Foreskin melanocyte (primary cell): ENCODE measurements at places on chromosomes 3 and 15.

DNA sequence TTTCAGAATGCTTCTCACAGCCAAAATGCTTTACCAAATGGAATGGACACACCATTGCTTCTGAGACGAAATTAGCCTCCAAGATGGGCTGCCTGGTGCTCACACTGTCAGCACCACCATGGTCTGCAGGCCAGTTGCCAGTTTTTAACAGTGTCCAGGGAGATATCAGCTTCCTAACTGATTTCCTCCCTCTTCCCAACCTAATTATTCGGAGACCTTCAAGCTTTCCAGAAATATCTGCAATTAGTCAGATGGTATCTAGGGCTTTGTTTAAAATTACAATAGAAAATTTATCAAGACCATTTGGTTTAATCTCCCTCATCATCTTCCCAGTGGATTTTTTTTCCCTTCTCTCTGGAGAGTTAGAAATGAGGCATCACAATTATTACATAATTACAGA, 287.5 kb downstream of the ZPLD1 start:
- DNase-seq, result no peak

DNA sequence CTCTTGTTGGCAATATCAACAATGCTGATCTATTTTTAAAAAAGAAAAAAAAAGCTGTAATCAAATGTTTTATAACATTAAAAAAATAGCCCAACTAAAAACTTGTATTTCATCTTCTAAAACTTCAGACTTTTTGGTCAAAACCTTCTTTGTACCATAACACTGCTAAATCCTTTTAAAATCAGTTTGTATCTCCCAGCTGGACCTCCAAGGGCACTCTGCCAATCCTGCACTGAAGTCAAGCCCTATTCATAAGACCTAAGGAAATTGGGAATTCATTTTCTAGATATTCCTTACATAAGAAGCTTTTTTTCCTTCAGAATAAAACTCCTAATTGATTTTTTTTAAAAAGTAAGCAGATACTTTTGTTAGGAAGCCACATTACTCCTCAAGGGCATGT, 38.2 kb upstream of the HCLS1 start:
- peak; percentile 49 for DNase-seq

DNA sequence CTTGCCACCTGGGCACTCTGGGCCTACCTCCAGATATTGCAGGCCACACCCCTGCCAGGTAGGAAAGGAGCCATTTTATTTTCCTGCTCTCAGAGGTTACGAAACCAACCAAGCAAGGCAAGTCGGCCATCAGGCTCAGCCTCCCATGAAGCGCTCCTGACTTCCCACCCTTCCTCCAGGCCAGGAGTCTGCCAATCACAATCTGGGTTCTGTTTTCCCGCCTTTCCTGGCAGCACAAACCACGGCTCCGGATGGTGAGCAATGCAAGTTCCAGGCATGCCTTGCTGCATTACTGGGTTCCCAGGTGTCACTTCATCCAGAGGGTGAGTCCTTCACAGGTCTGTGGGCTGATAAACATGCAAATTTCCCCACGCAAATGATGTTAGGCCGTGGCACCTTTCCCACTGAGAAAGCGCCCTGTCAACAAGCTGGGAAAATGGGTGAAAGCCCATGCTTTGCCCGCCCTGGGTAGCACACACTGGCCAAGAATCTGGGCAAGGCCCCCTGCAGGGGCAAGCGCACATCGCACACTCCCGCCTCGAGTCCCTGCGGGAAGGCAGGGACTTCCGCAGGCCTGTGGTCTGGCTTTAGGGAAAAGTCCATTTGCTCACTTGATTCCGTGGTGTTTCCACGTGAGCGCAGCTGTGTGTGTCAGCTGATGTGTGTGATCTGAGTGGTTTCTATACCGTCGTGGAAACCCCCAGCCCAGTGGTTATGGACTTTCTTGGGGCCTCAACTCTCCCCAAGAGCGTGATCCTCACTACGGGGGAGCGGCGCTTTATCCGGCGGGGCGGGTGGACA, 61.6 kb upstream of the RYK start:
- DNase-seq, result peak; percentile 58

DNA sequence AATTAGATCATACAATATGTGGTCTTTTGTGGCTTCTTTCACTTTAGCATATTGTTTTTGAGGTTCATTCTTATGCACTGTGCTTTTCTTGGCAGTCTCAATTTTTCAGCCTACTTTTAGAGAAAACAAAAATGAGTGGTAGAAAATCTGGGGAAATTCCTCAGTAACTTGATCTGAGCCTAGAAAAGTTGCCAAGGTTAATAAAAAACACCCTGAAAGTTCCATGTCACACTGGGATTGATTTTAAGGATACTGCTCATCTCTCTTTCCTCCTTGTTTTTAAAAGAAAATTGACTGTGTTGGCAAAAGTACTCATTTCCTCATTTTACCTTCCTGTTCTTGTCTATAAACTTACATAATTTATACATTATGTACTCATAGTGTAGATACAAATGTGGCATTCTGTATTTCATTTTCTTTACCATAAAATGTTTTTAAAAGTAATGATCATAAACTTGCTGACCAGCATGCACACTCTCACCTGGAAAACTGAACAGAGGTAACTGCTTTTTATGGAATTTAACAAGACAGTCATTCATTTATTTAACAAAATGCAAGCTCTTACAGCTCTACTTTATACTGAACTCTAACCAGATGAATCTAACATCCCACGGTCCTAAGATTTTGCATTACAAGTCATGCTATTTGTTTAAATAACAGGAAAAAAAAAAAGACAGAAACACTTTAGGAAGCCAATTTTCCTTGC, 28.6 kb upstream of the SH3BP5 start:
- no peak for DNase-seq

DNA sequence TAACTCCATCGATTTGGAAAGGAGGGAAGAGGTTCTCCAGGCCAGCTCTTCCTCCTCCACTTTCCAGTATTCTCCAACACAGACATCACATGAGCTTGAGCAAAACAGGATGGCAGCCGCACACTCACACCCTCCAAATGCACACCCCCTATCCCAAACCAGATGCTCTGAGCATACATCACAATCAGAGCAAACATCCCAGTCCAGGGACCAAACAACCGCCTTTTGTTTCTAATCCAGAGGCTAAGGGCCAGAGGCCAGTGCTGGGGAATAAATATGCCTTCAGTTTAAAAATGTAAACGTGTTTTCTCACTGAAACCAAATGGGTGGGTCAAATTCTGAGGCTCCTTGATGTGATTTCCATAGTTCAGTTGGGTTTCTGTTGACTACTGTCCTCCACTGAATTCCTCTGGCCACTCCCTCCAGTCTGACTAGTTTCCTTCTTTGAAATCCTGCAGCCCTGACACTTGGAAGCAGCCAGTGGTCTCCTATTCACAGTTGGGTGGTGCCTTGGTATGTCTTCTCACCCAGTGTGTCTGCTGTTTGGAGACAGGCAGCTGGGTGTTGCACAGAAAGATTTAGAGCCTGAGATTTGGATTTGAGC, 19.2 kb upstream of the MFGE8 start:
- peak; percentile 96 for DNase-seq

DNA sequence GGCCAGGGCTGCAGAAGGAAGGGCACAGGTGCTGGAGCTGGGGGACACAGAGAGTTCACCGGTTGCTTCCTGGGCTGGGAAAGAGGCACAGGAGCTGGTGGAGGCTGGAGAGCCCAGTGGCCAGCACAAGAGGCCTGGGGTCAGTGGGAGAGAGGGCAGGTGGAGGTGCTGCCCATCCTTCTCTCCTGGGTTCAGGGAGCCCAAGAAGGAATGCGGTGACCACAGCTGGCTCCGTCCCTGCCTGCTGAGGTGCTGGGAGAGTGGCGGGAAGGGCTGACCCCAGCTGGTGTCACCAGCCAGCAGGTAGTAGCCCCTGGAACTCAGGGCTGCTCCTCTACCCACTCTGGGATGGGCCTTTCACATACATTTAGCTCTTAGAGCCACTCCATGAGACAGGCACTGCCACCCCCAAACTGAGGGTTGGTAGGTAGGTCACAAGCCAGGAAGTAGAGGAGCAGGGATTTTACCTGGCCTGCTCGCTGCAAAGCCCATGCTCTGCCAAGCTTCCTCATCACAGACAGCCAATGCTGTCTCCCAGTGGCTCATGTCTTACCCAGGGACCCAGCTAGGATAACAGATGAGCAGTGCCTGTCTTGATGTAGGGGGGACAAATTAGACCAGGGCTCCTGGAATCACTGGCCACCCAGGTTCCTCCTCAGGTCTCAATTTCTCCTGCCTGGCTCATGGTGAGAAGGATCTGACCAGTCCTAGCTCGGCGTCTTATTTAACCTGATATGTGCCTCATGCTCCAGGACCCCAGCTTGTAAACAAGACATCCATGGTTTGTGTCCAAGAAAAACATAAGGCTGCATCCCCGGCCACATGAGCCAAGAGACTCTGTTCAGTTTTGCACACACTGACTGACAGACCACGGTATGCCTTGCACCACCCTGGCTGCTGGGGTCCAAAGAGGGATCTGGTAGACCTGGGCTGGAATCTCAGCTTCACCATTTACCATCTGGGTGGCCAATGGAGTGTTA, 119.2 kb downstream of the CORO2B start:
- no peak for DNase-seq
